ENCODE measurements at places on chromosomes 6 and 20.

DNA sequence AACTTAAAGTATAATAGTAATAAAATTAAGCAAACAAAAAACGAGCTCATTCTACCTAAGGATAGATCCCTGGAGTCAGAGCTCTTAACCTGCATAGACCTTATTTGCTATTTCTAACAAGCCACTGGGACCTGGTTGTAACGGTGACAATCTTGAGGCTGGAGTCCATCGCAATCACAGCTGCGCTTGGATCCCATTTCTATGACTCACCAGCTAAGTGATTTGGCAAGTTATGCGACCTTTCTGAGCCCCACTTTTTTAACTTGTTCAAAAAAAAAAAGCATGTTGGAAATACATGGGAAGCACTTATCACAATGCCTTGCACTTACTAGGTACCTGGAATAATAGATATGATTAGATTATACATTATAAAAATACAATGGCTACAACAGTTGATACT lies 389.5 kb upstream of the CDH4 start:
- DNase-seq: no peak

DNA sequence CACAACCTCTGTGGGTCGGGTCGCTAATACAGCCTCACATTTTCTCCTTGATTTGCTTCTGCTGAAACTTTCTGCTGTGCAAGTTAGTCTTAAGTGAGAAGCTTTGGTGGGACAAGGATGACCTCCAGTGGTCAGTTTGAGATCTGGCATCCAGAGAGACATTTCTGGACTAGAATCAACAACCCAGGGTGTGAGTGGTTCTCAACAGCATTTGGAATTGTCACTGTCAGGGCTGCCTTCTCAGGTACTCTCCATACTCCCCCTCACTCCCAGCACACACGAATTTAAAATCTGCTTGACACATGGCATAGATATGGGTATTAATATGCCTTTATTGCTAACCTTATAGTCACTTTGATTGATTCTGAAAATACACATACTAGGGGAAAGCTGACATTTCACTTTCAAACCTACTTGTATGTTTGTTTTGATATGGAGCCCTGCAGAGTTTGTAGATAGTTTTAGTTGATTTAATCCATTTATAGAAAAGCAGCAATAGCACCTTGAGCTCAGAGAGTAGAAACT lies 13.2 kb downstream of the OTOR start:
- DNase-seq: peak; percentile 47

- no peak for DNase-seq
Observed at GRCh38 chr20:38231531-38232121, 28.9 kb downstream of the KIAA1755 start.

- no peak for DNase-seq
Observed at GRCh38 chr20:15075586-15075985, 738.2 kb upstream of the FLRT3 start.

DNA sequence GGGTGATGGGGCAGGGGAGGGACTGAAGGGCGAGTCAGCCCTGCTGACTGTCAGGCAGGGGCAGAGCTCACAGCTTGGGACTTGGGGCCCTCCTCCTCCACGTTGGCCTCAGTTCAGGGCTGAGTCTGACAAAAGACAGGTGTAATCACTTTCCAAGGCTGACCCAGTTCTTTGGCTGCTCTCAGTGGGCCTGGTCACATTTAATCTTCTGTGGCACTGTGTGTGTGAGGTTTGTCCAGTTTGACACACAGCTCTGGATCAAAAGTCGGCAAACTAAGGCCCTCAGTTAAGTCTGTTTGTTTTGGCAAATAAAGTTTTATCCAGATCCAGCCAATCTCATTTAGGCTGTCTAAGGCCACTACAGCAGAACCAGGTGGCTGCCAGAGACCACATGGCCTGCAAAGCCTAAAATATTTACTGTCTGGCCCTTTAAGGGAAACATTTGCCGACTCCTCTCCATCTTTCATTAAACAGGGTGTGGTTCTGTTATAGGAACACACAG lies 5.1 kb upstream of the MAP1LC3A start:
- DNase-seq: no peak

GRCh38 chr6:114362396-114362795 lies 19.6 kb upstream of the HS3ST5 start:
- no peak for DNase-seq

GRCh38 chr20:50930139-50930975 lies 880 bp downstream of the ADNP start:
- no peak for DNase-seq

DNA sequence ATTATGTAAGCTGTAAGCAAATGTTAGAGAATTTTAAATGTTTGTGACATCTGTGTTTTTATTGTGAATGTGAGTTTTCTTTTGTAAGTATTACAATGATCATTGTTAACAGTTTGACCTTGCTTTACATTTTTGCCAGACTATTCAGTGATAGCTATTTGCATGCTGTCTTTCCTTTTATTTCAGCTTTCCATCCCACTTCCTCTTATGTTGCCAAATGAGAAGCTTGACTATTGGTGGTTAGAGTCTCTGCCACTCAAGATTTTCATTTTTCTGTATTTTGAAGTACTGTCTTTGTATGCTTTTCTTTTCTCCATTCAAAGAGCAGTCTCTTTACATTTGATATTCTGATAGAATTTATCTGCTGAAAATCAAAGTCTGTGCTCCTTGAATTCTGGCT lies 104.1 kb downstream of the PRIM2 start:
- DNase-seq: no peak

DNA sequence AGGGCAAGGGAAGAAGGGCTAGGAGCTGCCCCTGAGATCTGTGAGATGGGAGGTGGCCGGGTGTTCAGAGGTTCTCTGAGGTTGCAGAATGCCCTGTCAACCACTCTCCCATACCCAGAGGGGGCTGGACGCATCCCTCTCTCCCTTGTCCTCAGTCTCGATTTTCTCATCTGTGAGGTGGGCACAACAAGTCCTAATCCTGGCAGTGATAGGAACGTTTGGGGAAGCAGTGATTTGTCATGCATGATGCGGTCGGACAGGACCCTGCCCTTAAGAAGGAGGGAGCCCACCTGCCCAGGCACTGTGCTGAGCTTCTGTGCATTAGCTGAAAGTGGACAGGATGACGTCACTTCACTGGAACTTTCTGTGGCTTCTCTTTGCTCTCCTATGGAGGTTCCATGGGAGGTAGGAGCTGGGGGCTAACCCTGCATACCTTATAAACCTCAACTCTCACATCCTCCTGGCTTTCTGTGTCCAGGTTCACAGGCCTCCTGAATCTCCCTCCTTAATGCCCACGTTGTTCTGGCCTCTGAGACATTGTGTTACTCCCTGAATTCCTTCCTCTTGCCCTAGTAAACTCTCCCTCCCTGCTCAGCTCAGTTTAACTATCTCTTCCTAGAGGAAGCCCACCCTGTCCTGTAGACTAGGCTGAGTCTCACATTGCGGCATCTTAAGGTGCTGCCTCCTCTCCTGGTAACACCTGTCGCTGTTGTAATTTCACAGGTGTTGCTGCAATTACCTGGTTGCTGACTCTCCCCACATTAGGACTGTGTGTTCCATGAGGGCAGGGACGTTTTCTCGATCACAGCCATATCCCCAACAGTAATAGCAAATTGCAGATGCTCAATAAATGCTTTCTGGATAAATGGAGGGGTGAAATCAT lies 30.1 kb upstream of the CSNK2A1 start:
- no peak for DNase-seq

DNA sequence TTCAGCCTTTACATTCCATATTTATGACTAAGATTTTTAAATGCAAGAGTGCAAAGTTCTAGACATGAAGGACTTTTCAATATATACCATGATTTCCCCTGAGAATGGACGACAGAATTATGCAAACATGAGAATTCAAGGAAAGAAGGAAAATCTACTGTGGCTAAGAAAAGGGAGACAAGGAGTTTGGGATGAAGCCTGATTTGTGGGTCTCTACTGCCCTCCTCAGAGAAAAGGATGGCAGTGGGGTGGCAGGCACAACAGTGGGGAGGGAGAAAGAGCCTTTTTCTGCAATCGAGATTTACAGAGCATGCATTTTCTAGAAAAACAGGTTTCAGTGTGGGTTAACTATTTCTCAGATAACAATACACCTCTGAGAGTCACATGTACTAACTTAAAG lies 466.9 kb upstream of the NRSN1 start:
- peak; percentile 2 for DNase-seq

DNA sequence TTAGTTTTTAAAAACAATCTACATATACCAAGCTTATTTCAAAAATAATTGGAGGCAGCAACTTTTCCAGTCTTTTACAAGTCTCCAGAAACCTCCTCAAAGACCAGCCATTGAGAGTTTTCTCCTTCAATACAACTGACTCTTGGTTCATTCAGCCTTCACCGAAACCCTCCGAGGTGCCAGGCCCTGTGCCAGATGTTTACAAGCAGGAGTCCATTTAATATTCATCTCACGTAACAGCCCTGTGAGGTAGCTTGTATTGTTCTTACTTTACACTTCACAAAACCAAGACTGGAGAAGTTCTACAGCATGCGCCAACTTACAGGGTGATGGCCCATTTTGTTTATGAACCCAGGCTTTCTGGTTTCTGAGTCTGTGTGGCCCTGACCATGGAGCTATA lies 5.5 kb upstream of the NEDD9 start:
- no peak for DNase-seq

- no peak for DNase-seq
Observed at GRCh38 chr6:72977114-72977513, 248.2 kb downstream of the KHDC1L start.

- no peak for DNase-seq
Observed at GRCh38 chr6:72675396-72675795, 53.5 kb downstream of the KCNQ5 start.

- no peak for DNase-seq
Observed at GRCh38 chr6:99187429-99187828, 162.0 kb downstream of the FAXC start.

- DNase-seq: no peak
Observed at GRCh38 chr6:142567461-142567860, 265.7 kb downstream of the ADGRG6 start.

DNA sequence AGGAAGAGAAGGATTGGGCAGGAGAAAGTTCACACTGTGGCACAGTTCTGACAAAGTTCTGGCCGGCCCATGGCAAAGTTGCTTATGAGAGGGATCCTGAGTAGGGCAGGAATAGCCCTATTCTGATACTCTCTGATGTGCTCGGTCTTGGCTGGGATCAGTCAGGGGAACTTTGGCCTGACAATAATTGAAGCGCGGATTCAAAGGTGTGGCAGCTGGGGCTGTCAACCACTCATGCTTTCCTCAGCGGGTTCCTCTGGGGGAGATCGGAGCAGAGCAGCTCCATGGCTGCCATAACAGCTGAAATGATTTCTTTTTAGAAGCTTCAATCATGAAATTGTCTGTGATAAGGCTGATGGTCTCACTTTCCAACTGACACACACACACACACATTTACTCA lies 714.1 kb downstream of the DHX35 start:
- DNase-seq: no peak

GRCh38 chr6:156612361-156612760 lies 164.8 kb upstream of the ARID1B start:
- DNase-seq: no peak

DNA sequence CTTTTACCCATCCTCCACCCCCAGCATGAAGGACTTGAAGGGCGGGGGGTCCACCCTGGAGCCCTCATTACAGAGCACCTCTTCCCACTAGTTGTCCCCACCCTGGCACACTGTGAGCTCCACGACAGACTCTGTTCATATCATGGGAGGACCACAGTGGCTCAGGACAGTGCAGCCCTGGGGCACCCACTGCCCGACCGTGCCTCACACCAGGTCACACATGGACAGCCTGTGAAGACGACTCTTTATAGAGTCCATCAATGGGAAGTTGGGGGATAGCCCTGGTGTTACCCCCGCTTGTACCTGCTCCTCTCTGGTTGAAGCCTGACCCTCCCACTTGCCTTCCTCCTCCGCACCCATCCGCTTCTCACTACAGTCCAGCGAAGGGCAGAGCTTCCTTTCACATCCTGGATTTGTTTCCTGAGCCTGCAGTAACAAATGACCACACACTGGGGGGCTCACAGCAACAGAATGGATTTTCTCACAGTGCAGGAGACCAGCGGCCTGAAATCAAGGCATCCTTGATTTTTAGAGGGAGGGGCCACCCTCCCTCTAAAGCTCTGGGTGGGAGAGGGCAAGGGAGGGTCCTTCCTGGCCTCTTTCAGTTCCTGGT lies 15.5 kb downstream of the ZNF831 start:
- DNase-seq: no peak

DNA sequence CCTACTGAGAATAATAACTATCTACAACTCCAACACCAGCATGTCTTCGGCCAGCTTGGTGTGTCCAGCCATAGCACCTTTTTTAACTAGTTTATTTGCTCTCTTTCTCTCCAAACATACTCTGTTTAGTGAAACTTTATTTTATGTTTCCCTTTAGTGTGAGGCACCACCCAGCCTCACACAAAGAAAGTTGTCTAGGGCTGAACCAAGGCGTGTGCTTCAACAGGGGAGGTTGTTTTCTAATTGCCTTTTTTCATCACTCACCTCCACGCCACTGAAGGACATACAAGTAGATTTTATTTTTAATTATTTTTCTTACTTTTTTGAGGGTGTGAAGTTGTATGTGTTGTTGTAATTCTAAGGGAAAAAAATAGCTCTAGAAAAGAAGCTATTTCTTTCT lies 125.6 kb upstream of the MARCKS start:
- DNase-seq: no peak

DNA sequence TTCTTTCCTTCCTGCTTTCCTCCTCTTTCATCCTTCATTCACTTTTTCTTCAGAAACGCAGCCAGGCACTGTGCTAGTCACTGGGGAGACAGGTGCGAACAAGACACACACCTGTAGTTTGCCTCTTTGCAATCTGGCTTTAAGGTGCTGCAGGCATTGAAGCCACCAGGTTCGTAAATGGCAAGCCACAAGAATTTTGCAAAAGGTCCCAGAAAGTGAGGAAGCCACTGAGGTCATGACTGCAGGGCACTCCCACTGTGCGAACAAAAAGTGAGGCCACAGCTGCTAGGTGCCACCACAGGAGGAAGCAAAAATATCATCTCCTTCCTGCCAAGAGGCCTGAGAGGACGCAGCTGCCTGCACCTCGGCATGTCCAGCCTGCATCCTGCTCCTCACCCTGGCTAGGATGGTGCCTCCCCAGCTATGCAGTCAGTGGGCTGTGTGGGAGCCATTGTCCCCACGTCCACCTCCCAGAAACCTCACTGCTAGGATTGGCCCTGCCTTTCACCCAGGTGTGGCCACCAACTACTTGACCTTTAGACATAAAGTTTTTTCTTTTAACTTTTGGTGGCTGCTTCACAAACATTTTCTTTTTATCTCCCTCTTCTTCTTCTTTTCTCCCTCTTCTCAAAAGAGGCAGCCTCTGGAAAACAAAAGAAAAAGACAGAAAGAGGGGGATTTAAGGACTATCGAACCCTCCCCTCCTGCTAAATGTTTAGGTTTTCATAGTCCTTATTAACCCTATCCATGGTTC lies 230.8 kb downstream of the BCAS1 start:
- DNase-seq: no peak

GRCh38 chr6:167847936-167848335 lies 21.2 kb downstream of the AFDN start:
- DNase-seq: no peak

Measured in NT2/D1 (cell line).